ENCODE measurements at places on chromosomes 2 and 18.

DNA sequence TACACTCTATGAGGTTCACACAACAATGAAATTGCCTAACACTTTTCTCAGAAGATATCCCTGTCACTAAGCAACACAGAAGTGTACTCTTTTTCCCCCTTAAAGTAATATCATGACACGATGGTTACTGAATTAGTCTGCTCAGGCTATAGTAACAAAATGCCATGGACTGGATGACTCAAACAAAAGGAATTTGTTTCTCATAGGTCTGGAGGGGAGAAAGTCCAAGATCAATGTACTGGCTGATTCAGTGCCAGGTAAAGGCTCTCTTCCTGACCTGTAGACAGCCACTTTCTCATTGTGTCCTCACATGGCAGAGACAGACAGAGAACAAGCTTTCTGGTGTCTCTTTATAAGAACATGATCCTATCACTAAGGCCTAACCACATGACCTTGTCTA lies 211.9 kb downstream of the RBM43 start:
- DNase-seq: no peak

GRCh38 chr2:36800381-36800780 lies 103.9 kb downstream of the VIT start:
- DNase-seq: no peak

GRCh38 chr2:140392824-140393223 lies 1612.6 kb upstream of the NXPH2 start:
- no peak for DNase-seq

DNA sequence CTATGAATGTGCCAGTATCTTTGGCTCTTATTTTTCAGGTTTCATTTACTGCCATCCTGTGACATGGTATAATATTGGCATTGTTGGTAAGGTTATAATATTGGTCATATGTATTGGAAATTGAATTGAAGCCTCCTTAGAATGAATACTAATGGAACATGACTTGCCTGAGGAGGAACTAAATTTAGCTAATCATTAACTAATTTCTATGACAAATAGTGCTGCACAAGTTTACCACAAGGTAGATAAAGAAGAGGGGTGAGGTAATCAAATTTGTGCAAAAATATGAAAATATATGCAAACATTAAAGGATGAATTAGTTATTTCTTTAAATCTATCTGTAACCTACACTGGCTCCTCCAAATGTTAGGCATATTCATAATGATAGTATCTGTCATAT lies 43.2 kb upstream of the ORC2 start:
- no peak for DNase-seq

- DNase-seq: no peak
Measured at GRCh38 chr18:70234667-70235459, 29.4 kb upstream of the RTTN start.

DNA sequence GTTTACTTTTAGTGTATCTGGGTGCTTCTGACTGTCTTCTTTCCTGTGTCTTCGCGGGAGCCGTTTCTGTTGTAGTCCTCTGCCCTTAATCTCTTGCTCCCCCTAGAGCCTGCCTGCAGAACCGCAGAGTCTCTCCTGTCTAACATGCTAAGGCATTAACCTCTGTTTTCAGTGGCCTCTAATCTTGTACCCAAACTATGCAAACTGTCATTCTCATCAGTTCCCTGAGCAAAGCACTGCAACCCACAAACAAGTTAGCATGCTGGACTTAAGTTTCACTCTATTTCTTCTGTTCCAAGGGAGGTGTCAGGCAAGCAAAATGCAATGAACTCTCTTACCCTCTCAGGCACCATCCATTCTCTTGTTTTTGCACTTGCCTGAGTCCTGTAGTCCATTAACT lies 138.4 kb downstream of the OTX1 start:
- peak; percentile 4 for DNase-seq

DNA sequence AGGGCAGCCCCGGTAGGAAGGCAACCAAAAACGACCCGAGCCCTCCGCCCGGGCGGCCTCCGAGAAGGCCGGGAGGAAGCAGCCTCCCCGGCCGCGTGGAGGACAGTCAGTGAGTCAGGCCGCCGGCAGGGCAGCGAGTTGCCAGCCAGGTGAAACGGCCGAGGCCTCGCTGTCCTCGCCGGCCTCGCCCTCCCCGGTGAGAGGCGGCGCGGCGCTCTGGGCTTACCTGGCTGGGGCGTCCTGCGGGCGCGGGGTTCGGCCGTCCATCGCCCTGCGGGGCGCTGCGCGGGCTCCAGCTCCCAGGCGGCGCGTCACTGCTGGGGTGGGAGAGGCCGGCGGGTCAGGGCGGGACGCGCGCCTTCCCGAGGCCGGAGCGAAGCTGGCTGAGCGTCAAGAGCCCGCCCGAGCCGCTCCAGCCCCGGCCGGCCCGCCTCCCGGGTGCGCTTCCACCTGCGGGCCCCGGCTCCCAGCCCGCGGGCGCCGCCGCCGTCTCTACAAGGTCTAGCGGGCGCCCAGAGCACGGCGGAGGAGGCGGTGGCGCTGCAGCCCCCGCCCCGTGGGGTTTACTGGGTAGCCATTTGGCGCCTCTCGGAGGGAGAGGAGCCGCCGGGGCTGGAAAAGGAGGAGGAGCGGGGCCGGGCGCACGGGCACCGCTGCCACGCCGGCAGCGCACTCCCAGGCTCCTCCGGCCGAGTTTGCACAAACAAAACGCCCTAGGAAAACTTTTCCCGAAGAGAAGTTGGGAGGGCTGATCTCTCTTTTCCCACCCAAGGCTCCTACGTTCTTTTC lies 499 bp downstream of the COBLL1 start:
- peak; percentile 81 for DNase-seq

DNA sequence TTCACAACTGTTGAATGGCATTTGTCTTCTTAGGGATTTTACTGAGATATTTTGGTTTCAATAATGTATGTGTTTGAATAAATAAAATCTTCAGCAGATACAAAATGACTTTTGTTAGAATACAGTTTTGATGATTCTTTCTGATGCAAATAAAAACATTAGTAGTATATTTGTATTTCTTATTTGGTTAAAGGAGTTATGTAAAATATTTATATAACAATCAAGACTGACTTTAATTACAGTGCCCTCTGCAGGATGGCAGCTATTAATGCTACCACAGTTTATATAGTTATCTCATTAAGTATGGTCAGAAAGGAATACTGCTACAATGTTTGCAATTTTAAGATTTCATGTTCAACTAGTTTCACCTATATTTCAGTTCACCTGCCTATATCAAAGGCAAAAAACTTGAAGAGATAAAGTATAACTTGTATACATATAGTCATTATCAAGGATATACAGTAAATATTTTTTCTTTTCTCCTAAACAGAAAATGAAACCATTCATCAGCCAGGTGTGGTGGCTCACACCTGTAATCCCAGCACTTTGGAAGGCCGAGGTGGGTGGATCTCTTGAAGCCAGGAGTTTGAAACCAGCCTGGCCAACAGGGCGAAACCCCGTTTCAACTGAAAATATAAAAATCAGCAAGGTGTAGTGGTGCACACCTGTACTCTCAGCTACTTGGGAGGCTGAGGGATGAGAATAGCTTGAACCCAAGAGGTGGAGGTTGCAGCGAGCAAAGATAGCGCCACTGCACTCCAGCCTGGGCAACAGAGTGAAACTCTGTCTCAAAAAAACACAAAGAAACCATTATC lies 19.8 kb downstream of the ARL5A start:
- DNase-seq: no peak

- DNase-seq: peak; percentile 92
Measured at GRCh38 chr2:11914455-11914854, 168.0 kb downstream of the LPIN1 start.

GRCh38 chr2:120396013-120396860 lies 50.3 kb downstream of the INHBB start:
- DNase-seq: no peak

- DNase-seq: no peak
Measured at GRCh38 chr2:127455566-127456493, 37.6 kb downstream of the PROC start.

DNA sequence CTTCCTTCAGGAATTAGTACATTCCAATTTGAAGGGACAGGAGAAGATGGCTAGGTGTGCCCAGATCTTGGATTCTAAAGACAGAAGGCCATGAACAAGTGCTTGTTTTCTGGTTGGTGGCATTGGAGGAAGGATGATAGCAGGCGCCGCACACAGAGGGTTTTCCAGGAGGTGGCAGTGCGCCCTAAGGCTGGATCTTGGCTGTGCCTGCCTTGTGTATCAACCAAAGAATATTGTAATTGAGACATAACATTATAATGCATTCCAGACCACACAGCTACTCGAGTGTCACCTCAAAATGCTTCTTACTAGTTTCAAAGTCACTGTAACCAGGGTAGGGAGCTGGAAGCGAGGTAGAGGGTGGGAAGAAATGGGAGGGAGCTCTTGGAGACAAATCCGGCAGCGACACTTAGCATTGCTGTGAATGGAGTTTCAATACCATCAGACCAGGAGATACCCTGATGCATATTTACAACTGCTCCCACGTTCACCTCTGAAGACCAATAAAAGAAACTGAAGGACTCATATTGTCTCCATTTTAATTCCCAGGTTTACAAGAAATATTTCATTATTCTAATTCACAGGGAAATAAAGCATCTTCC lies 42.5 kb downstream of the CPO start:
- peak; percentile 64 for DNase-seq

DNA sequence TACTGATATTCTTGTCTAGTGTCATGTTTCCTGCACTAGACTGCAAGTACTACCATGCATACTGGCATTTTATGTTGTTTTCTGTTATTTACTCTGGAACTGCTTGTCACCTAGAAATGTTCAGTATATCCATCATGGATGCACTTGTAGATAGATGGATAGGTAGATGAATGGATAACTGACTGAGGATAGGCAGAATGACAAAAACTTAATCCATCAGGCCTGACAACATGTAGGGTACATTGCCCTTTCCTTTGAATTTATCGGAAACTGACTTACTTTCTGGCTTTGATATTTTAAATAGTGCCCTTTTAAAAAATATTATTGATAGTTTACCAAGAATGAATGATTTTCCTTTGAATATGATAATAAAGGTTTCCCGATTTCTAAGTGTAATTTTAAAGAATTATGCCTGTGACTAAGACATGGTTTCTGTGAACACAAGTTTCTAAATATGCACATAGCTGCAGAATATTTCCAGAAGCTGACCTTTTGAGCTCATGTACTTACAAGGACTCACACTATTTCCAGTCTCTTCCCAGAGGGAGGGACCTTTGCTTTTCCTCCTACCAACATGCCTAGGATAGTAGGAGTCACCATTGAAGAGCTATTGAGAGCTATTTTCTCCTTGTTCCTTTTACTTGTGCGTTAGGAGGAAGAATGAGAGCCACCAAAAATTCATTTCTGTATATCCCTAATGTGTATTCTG lies 81.3 kb downstream of the ANKRD12 start:
- no peak for DNase-seq

DNA sequence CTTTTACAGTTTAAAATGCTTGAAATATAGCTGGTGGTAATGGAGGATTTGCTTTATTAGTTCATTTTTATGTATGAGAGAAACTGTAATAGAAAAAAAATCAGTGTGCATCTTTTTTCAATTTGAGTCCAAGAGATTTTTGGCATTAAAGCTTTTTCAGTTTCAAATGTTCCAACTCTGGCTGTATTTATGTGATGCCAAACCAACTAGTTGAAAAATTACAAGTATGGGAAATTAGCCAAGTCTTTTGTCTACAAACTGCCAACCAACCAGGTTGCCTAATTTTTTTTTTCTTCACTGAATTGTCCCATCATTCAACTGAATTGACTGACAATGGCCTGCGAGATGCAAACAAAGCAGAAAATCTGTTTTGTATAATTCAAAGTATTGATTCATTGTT lies 95.7 kb downstream of the ICOS start:
- DNase-seq: no peak

GRCh38 chr2:160695402-160696086 lies 201.9 kb upstream of the RBMS1 start:
- no peak for DNase-seq

DNA sequence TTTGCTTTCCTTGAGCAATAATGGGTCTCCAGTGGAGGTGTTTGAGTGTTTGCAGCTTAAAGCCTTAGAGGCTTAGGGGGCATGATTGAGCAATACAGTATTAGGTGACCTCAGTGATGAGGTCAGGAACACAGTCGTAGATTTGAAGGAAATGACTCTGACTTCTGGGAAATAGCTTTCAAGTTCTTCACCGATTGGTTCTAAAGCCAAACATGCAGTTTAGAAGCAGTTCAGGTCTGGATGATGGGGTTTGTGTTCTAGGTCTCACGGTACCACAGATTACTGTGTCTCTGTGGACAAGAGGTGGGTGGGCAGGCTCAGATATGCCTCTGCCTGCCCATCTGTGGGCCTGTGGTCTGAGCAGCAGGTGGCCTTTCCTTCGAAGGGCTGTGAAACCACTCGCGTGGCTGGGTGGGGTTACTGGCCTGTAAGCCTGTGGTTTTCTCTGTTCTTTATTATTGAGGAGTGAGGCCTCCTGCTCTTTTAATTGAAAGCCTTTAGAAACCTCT lies 7.8 kb downstream of the MTHFD2 start:
- DNase-seq: no peak

DNA sequence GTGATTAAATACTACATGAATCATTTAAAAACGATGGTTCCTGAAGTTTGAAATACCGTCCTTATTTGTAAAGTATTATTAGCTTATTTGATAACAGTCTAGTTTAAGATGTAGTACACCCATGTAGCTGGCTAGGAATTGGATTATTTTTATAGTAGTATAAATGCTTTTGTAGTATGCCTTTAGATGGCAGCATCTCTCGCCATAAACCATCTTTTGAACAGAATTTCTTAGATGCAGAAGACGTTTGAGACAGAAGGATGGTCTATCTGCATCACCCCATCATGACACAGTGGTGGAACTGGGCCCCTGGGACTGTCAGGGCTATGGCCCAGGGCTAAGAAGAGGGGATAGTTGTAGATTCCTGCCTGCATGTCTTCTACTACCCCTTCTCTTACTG lies 152.7 kb downstream of the WDSUB1 start:
- DNase-seq: no peak

DNA sequence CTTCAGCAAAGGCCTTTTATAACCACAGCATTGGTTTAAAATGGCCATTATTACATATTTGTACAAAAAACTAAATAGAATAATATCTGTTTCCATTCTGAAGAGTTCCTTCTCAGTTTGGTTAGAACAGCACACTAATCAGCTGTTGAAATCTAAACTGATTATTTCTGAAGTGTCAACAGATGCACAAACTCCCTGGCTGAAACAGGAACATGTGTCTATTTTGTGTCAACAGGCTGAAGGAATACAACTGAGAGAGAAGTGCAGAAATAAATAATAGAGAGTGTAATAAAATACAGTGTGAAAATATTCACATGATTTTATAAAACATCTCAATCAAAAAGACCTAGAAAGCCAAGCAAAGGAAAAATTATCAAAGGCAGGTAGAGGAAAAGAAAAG lies 29.7 kb downstream of the IKZF2 start:
- no peak for DNase-seq

GRCh38 chr2:190927301-190927700 lies 46.7 kb downstream of the GLS start:
- no peak for DNase-seq

GRCh38 chr2:166173263-166173662 lies 45.4 kb upstream of the SCN1A start:
- no peak for DNase-seq
